ENCODE measurements at places on chromosomes 6 and 20.
A peak's percentile ranks its signal among the peaks of the same experiment; 100 is the strongest.

DNA sequence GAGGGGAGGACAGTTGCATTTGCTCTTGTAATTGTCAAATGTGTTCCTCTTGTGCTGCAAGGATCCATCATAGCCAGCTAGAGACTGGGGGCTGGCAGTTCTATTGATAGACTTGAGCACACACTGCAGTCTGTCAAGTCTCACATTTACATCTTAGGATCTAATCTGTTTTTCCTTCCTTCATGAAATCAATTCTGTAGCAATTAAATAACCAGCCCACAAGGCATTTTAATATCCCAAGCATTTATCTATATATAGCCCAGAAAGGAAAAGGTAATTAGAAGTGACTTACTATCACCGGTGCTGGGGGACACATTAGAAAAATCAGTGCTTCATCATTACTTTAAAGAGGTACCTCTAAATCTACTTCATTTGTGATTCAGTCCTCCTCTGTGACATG is 143.0 kb upstream of the STXBP5 start:
- no peak for ATAC-seq

DNA sequence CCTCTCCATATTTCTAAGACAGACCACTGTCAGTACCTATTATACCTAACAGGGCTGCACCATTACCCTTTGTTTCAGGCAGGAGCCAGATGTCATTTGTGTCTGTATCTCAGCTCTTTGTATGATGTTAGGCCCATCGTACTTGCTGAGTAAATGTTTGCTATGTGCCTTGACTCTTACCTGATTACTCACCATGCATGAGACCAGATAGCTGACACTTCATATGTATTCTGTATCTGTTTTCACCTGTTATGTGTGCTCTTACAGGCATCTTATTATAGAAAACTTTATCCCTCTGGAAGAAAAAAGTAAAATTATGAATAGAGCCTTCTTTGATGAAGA is 31.7 kb upstream of the ASXL1 start:
- ATAC-seq, result peak; percentile 67

DNA sequence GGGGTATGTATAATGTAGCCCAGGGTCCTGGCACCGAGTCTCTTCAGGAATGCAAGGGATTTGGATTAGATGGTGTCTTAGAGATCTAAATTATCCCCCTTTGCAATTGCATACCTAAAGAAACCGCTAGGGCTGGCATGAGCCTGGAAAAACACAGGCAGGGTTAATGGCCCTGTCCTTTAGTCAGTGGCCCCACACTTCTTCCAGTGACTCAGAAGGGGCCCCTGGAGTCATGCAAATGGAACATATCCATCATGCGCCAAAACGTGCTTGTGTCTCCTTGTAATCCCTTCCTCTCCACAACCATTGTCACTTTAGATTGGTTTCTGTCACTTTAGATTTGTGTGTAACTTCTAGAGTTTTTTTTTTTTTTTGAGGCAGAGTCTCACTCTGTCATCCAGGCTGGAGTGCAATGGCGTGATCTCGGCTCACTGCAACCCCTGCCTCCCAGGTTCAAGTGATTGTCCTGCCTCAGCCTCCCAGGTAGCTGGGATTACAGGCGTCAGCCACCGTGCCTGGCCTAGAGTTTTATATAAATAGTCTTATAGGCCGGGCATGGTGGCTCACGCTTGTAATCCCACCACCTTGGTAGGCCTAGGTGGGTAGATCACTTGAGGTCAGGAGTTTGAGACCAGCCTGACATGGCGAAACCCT is 8.7 kb upstream of the MYBL2 start:
- ATAC-seq, result peak; percentile 79

DNA sequence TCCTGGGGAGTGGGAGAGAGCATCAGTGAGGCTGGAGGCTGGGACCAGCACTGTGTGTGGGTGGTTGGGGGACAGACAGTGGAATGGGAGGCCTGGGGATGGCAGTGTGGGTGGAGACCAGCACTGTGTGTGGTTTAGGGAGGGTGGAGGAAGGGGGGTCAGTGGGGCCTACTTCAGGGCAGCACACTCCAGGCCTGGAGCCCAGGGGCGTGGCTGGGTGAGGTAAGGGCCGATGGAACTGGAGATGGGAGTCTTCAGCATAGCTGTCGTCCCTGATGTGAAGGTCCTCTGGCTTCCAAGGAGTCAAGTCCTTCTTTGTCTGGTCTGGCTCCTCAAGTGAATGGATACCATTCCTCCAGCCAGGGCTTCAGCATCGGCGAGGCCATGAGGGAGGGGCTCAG is 18.6 kb downstream of the KCNK17 start:
- no peak for ATAC-seq

- ATAC-seq, result no peak
Measured at GRCh38 chr6:63923139-63923739, 287.6 kb downstream of the PHF3 start.

DNA sequence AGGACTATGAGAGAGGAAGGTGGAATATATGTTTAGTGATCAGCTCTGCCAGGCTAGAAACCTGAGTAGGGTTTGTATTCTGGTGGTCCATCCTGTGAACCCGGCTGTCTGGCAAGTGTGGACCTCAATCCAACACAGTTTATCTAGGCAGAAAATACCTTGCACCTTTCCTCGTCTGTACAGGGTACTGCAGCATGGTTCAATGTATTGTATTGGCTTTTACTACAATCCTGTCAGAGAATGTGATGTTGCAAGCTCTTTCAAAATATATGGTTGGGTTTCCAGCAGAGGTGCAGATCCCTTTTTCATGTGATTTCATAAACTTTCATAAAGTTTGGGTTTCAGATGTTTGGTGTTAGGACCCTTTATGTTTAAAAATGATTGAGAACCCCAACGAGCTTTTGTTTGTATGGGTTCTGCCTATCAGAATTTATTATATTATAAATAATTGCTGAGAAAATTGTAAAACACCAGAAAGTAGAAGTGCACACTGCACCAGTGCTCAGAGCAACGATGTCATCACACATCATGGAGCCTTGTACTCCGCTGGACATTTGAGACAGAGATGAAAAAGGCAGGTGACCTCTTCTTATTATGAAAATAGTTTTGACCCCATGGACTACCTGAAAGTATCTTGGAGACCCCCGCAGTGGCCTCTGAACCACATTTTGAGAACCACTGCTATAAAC is 106.6 kb downstream of the RTN4IP1 start:
- no peak for ATAC-seq

DNA sequence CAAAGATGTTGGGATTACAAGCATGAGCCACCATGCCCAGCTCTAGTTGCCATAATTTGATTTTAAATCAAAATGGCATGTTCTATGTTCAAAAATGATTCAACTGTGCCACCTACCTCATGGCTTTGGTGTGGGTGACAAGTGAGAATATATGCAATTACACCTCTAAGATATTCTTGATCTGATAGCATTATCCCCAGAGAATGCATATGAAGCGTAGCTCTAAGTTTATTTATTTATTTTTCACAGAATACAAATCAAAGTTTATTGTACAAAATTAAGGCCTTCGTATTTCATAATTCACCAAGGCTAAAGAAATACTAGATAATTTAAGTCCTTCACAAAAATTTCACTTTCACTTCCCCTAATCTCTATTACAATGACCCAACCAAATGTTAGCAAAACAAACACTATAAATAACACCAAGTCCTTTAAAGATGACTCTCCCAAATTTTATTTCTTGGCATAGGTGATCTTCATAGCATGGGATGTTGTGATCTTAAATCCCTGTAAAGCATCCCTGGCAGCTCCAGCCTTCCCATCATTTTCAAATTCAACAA is 205.9 kb upstream of the TAB2 start:
- no peak for ATAC-seq
